ENCODE measurements at places on chromosomes 12 and 14.

GRCh38 chr12:44372259-44372658 is 503.9 kb downstream of the NELL2 start:
- no peak for DNase-seq

DNA sequence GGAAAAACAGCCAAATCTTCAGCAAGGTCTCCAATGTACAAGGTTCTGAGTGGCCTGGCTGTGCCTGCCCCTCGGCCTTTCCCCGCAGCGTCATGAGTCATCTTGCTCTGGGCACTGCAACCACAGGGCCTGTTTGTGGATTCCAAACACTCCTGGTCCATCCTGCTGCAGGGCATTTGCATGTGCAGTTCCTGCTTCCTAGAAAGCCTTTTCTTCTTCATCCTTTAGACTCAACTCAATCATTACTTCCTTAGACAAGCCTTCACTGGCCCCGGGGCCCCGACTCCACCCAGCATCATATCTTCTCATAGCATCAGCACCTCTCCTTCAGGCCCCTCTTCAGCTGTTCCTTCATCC is 101.8 kb upstream of the EGLN3 start:
- no peak for DNase-seq

- DNase-seq: no peak
Observed at GRCh38 chr12:27185234-27186021, 58.7 kb upstream of the STK38L start.

DNA sequence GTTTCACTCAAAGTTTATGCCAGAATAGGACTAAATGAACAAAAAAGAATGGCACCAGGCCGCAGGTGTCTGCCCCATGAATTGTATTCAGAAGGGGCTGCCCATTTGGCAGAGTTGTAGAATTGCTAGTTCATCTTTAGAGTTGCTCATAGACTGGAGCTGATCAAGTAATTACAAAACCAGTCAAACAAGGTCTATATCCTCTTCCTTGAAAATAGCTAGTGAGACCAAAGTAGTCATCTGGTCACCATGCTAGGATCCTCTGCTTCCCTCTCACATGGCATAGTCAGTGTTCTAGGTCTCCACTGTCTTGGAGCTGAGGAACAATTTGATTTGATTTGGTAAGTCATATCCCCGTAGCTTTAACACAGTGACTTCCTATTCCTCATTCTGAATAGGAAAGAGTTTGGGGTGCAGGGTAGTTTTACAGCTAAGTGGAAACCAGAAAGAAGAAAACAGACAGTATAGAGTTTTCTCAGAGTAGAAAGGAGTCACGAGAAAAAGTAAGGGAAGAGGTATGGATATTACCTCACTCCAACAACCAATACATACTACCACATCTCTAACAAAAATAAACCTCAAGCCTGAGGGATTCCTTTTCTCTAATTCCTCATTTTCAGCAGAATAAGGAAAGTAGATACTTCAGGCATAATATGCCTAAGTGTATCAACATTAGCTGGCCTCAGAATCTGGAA is 252.1 kb downstream of the PAWR start:
- no peak for DNase-seq

GRCh38 chr14:99230208-99231151 is 41.5 kb downstream of the BCL11B start:
- no peak for DNase-seq

GRCh38 chr14:65033181-65033580 is 46.5 kb downstream of the FNTB start:
- no peak for DNase-seq

DNA sequence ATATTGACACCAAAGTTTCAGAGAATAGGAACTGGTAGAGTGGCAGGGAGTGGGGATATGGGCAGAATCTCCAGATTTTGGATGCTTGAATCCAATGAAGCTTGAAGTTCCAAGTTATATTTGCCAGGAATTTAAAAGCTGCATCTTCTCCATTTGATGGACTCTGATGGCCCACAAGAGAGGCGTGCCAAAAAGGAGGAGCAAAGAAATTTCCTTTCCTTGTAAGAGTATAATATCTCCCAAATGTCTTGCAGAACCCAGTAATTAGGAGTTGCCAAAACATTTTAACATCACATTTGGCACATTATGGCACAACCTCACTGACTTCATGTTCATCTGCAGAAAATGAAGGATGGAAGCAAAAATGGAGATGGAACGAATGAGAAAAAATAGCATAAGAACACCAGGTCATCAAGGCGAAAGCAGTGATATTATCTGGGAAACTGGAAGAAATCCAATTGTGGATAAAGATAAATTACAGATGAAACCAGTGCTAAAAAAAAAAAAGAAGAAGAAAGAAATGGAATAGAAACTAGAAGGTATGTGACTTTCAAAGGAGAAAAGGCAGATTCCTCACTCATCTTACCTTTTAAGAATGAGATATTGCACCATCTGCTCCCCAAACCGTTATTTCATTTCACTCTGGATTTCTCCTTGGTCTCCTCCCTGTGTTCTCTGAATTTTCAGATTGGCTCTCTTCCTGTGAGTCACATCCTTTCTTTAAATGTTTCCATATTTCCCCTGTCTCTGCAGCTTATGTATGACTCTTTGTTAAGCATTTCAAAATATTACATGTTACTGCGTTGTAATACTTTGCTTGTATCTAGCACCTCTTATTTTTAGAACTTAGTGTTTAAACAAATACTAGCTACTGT is 13.5 kb upstream of the FLRT2 start:
- no peak for DNase-seq

DNA sequence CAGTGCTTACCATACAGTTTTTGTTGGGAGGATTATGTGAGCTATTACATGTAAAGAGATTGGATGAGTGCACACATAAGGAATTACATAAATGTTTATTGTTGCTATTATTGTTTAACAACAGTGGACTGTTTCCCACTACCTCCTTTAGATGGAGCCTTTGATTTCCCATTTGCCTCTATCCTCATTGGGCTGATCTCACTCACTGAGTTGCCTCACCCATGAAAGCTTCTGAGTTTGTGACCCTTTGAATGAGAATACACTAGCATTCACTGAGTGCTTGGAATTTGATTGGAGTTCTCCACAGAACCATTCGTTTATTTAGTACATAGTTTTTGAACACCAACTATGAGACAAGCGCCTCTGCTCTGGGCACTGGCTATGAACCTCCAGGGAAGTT is 121.0 kb downstream of the HELB start:
- no peak for DNase-seq

- DNase-seq: no peak
Observed at GRCh38 chr12:5236022-5236640, 192.5 kb downstream of the KCNA5 start.

DNA sequence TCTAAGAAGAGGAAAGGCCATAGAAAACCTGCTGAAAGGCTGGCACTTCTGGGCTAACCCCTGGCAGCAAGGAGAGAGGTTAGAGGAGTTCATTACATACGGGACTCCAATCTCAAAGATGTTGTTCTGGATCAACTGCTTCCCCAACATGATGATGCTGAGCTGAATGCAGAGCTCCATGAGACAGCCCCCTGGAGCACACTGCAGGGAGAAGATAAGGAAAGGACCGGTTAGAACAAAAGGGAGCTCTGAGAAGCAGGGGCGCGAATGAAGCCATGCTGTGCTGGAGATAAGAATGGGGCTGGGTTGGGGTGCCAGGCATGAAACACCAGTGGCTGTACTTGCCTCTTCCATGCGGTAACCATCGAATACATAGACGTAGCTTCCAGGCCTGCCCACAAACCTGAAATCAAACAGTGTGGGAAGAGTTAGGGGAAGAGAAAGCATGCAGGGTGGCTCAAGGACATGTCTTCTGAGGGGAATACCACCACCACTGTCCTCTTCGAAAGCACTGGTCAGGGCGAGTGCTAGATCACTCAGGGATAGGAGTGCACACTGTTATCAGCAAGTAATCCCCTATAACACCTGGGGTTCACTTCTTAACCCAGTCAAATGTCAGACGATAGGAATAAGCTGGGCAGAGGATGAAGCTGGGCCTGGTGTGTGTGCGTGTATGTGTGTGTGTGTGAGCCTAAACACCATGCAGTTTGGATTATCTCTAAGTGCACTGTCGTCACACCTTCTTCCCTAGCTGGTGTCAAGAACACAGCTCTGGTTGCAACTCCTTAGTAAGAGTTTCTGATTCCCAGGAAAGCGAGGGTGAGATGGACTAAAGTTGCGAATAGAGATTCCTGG is 180.9 kb downstream of the NTF3 start:
- DNase-seq: no peak

- DNase-seq: no peak
Observed at GRCh38 chr12:67885375-67886169, 103.7 kb upstream of the IFNG-AS1 start.

DNA sequence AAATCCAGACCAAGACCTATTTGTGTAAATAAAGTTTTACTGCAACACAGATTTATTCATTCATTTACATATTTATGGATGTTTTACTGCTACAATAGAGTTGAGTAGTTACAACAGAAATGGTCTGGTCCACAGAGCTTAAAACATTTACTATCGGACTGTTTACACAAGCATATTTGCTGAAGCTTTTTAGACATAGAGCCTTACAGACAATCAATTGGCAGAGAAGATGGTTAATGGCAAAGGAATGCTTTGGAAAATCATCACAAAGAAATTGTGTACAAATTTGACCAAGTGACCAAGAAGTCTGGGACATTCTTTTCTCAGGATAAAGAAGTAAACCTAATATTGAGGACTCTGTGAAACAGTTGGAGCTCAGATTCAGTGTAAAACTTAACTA is 504.3 kb downstream of the SLC16A7 start:
- DNase-seq: no peak

GRCh38 chr12:129911428-129912049 is 7.7 kb upstream of the TMEM132D start:
- peak; percentile 76 for DNase-seq

DNA sequence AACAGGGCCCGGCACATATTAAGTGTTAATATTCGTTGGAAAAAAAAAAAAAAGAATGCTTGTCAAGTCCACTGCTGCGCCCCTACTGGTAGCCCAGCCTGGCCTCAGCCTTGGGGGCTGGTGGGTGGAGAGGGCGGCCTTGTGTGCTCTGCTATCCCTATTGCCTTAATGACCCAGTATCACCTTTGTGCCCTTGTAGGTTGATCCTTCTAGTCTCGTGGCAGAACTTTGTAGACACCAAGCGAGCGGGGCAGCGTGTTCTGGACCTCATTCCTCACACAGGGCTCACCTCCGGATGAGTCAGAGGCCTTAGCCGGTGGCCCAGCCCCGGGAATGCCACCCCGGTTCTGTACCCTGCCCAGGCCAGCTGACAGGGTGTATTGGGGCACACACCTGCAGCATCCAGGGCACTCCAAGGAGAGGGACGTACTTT is 1.8 kb upstream of the RCOR1 start:
- DNase-seq: no peak

- DNase-seq: no peak
Observed at GRCh38 chr12:89831310-89832095, 122.9 kb upstream of the ATP2B1 start.

- DNase-seq: peak; percentile 7
Observed at GRCh38 chr14:20934148-20934762, 21.0 kb upstream of the RNASE2 start.

DNA sequence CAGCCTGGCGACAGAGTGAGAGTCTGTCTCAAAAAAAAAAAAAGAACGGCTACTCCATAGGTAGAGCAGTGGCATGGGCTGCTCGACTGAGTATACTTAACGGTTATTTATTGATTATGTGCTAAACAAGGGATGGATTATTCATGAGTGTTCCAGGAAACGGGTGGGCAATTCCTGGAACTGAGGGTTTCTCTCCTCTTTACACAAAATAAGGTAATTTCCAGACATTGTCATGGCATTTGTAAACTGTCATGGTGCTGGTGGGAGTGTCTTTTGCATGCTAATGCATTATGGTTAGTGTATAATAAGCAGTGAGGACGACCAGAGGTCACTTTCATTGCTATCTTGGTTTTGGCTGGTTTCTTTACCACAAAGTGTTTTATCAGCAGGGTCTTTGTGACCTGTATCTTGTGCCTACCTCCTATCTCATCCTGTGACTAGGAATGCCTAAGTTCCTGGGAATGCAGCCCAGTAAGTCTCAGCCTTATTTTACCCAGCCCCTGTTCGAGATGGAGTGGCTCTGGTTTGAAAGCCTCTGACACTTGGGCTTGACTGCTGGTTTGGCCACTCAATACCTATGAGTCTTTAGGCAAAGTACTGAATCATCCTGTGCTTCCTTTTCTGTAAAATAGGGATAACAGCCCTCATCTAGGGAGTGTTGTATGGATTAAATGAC is 3.2 kb downstream of the DGLUCY start:
- no peak for DNase-seq

DNA sequence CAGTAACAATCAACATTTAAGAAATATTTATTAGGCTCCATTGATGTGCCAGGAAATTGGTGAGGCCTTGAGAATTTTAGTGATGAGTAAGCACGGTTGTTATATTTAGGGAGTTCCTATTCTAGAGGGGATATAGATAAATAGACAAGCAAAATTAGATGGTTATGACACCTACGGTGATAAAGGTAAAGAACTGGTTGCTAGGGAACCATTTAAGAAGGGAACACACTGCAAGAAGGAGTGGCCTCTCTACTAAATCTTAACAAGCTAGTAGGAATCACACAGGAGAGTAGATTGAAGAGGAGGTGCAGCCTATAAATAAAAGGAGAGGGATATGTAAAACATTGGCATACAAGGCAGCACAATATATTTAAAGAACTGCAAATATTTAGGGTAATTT is 155.2 kb downstream of the LRIG3 start:
- DNase-seq: no peak

- no peak for DNase-seq
Observed at GRCh38 chr12:54448344-54448743, 25.1 kb downstream of the GTSF1 start.

- no peak for DNase-seq
Observed at GRCh38 chr12:18644564-18644963, 93.2 kb downstream of the PLCZ1 start.

DNA sequence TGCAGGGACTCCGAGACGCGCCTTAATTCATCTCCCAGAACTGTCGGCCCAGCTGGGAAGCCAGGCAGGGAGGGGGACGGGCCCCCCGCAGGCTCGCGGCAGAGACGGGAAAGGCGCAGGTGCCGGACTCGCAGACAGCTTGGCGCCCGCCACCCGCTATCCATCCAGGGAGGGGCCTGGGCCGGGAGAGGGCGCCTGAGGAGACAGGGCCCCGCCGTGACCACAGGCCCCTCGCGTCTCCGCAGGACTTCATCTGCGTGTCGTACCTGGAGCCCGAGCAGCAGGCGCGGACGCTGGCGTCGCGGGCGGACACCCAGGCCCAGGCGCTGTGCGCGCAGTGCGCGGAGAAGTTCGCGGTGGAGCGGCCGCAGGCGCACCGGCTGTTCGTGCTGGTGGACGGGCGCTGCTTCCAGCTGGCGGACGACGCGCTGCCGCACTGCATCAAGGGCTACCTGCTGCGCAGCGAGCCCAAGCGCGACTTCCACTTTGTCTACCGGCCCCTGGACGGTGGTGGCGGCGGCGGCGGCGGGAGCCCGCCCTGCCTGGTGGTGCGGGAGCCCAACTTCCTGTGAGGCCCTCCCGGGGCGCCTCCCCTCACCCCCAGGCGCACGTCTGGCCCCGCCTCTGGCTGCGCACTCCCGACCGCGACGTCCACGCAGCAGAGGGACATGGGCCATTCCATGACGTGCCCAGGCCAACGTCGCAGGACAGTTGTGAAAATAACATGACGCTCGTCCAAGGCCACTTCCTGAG is 60.6 kb downstream of the LGMN start:
- DNase-seq: no peak

GRCh38 chr12:28742791-28743190 is 406.3 kb upstream of the FAR2 start:
- DNase-seq: no peak

Measured in GM13977 (cell line).